Dorsolateral prefrontal cortex (tissue), 122 donors: ENCODE measurements at places on chromosomes 11 and 22.
A peak's percentile ranks its signal among the peaks of the same experiment; 100 is the strongest.

GRCh38 chr11:75768909-75769771 is 562 bp downstream of the DGAT2 start:
- DNase-seq: no peak

- no peak for DNase-seq
Measured at GRCh38 chr11:71425860-71426259, 22.3 kb downstream of the DHCR7 start.

DNA sequence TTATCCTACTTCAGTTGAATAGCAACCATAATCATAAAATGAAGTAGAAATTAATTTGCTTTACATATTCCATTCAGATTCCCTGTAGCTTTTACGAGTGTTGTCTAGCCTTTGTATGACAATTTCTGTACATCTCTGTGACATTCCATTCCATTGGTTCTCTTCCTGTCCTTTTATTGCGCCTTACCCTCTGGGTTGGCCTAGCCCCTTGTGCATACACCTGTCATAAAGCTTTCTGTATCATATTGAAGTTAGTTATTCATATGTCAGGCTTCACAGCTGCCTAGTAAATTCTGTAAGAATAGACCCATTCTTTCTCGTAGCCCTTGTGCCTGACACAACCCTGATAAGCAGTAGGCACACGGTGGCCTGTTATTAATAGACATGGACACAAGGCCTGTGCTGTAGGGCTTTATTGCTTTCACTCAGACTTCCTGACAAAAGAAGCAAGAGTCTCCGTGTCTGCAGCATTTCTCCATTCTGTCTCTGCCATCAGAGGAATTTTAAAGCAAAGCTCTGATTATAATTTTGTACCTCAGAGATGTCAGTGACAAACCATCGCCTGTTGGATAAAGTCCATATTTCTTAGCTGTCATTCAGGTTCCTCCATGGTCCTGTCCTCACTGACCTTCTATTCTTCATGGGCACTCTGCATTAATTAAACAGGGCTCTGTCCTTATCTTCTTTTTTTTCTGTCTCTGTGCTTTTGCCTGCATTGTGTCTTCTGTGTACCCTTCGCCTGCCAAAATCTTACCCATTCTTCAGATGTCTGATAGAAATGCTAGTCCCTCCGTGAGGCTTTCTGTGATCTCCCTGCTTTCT is 49.4 kb downstream of the BID start:
- DNase-seq: no peak

GRCh38 chr11:31817054-31817620 is 6.0 kb upstream of the PAX6 start:
- no peak for DNase-seq

GRCh38 chr11:102377891-102378290 is 30.9 kb downstream of the BIRC2 start:
- no peak for DNase-seq

- DNase-seq: no peak
Measured at GRCh38 chr11:35030716-35031213, 108.2 kb upstream of the CD44 start.

DNA sequence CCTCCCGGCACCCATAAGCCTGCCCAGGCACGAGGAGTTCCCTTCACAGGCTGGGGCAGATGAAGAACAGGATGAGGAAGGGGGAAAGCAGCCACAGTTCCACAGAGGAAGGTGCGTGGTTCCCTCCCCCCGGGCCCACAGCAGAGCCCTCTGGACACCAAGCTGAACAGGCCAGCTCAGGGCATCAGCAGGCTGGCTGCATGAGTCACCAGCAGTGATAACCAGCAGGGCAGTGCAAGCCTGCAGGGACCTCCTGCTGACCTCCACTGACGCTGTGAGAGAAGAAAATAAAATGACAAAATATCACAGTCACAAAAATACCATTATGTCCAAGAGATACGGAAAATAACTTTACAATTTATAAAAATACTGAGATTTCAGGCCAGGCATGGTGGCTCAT is 11.5 kb downstream of the RTL6 start:
- no peak for DNase-seq

- peak; percentile 4 for DNase-seq
Measured at GRCh38 chr11:120589376-120589775, 77.8 kb downstream of the GRIK4 start.

- DNase-seq: peak; percentile 54
Measured at GRCh38 chr22:32281072-32281471, 25.9 kb upstream of the SLC5A4 start.
